GM13976 (cell line): ENCODE measurements at places on chromosomes 16 and 17.

- DNase-seq = no peak
These were observed 5.7 kb downstream of the LLGL1 start for GRCh38 chr17:18231164-18231563.

DNA sequence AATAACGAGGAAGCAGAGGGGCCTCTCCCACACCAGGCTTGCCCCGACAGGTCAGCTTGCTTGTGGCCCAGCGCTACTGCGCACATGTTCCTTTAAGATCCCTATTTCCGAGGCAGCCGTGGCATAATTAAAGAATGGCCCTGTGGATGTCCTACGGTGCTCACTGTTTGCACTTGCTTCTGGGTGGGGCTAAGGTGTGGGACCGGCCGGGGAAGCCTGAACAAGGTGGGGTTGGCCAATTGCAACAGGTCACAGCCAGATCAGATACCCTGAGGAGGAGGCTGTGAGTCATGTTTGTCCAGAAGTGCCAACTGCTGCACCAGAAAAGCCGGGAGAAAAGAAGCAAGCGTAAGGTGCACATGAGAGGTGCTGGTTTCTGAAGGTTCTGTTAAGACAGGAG, 158.5 kb upstream of the CACNG5 start:
- DNase-seq = no peak

- DNase-seq = no peak
These were observed 2.5 kb upstream of the MAP3K14 start for GRCh38 chr17:45319239-45319703.

- DNase-seq = no peak
These were observed 46.7 kb downstream of the C17orf67 start for GRCh38 chr17:56786989-56787482.

DNA sequence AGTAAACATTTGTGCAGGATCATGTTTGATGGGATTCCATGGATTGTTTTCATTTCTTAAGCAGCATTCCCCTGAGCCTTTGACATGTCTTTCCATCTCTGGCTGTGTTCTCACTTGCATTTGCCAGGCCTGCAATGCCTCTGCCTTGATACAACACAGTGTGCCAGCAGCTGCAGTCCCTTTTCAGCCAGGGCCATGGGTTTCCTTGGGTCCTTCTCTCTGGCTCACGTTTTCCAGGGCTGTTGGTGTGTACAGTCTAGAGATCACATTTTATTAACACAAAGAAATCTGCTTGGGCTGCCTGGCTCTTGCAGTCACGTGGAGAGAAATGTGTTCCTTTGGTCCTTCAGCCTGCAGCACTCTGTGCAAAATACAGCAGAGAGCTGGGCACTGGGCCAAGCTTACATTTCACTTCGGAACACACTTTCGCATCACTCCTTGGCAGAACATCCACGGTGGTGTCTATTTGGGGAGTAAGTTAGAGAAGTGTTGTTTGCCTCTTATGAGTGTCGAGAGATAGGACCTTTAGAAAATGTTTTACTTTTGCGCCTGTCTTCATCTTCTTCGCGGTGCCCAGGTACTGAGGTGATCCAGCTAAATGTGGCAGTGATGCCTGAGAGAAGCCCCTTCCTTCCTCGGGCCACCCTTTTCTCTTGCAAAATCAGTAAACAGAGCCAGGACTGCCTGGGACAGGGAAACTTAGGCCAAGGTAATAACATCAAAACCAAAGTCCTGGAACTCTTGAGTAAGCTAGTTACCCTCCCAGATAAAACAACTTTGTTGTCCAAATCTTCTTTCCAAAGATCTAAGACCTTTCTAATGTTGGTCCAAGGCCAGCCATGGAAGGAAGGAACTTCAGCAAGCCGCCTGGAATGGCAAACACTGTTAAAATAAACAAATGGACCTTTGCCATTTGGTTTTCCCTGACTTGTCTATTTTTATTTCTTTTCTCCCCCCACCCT, 20.9 kb downstream of the HLF start:
- DNase-seq = no peak
